ENCODE measurements at places on chromosomes 16 and 17.

GRCh38 chr17:37574427-37574826 is 34.8 kb downstream of the SYNRG start:
- DNase-seq, result no peak

DNA sequence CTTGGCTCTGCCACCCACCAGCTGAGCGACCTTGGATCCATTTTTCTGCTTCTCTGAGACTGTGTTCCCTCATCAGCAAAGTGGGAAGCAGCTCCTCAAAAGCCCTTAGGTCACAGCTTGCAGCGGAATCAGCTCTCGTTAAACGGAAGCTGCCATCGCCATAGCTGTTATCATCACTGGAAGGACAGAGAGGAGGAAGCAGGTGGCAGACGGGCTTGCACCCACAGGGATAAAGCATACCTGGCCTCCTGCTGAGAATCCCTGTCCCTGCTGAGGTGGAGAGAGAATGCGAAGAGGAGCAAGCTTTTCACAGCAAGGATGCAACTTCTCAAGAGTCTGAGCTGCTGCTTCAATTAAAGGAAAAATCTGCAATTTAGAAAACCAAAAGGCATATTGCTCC is 106.6 kb downstream of the CLEC16A start:
- no peak for DNase-seq

- DNase-seq, result no peak
Observed at GRCh38 chr17:62649570-62649969, 22.1 kb downstream of the MRC2 start.

DNA sequence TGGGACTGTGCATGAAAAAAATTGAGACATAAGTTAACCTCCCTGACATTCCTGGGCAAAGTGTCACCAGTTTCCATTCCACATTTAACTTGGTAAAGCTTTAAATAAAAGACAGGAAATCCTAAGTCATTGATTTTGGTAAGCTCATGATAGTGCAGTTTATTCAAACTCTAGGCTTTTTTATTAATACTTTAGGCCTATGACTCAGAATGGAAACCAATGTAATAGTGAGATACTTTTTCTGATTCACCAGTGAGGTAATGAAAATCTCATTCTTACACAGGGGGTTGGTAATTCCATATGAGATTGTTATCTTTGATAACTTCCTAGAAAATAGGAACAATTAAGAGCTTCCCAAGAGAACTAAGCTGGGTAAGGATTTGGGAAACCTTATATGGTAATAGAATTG is 91.1 kb downstream of the NLK start:
- no peak for DNase-seq

DNA sequence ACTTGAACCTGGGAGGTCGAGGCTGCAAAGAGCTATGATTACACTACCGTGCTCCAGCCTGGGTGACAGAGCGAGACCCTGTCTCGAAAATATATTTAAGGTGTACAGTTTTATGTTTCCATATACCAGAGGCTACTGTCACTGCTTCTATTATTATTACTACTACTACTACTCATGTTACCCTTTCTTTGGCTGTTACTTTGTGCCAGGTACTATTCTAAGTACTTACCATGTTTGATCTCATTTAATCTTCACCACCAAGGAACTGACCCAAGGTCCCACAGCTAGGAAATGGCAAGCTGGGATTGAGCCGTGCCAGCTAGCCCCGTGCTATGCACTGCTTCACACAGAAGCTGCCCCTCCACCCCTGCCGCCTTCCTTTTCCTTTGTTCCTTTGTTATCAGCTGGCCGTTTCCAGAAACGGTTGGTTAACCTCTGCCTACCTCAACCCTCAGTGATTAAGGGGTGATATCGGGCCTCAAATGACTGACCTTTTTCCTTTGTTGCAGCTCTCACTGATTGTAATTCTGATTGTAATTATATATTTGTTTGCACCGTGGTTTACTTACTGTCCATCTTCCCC is 78.4 kb downstream of the ABCC1 start:
- no peak for DNase-seq

All from prostate gland (tissue), 2 donors.